ENCODE measurements at places on chromosomes 5 and 9. TPM values are rescaled to one million over a fixed set of nuclear protein-coding genes. Genes with fewer than 3 reads are reported as not detected.

CCDC192 gene
- not detected for total RNA-seq

CA9 gene
- 1.5 TPM for total RNA-seq

IFNE gene
- not detected for total RNA-seq

UBTD2 gene
- 8.3 TPM for total RNA-seq

PTPRD gene
- total RNA-seq, result 0.16 TPM

RGMB gene
- total RNA-seq, result 4.3 TPM

ASPN gene
- not detected for total RNA-seq

SAXO1 gene
- total RNA-seq, result not detected

LMAN2 gene
- 92.1 TPM for total RNA-seq

PCDHB12 gene
- total RNA-seq, result not detected

PCDHB5 gene
- not detected for total RNA-seq

SLC25A2 gene
- total RNA-seq, result 0.21 TPM

NUTM2G gene
- total RNA-seq, result not detected

KCNN2 gene
- total RNA-seq, result not detected

PCDHGA10 gene
- 0.06 TPM for total RNA-seq

IFNA21 gene
- total RNA-seq, result not detected

C5orf52 gene
- not detected for total RNA-seq

ZNG1F gene
- total RNA-seq, result 13.2 TPM

PCDHA9 gene
- total RNA-seq, result not detected

PROB1 gene
- 5.5 TPM for total RNA-seq

STK32A gene
- not detected for total RNA-seq

DPP7 gene
- total RNA-seq, result 289 TPM

ADGRV1 gene
- total RNA-seq, result 0.14 TPM

PCDHGA7 gene
- total RNA-seq, result not detected

CER1 gene
- total RNA-seq, result not detected

PCDHAC2 gene
- total RNA-seq, result not detected

ABO gene
- not detected for total RNA-seq

NR5A1 gene
- total RNA-seq, result not detected

ANKRD31 gene
- 0.99 TPM for total RNA-seq

DBH gene
- total RNA-seq, result not detected

ARL10 gene
- 12.1 TPM for total RNA-seq

WDR38 gene
- not detected for total RNA-seq

CNTNAP3B gene
- not detected for total RNA-seq

GPR151 gene
- not detected for total RNA-seq

FOXD4L4 gene
- not detected for total RNA-seq

CCNH gene
- 68.0 TPM for total RNA-seq

DDX4 gene
- not detected for total RNA-seq

NELFB gene
- total RNA-seq, result 54.4 TPM

KIF4B gene
- total RNA-seq, result not detected

INSL6 gene
- total RNA-seq, result not detected

KIAA0825 gene
- 1.0 TPM for total RNA-seq

AHRR gene
- total RNA-seq, result 24.0 TPM

TAF1L gene
- total RNA-seq, result 0.04 TPM

SYK gene
- total RNA-seq, result 0.48 TPM

ALDH1A1 gene
- not detected for total RNA-seq

PCDHB16 gene
- total RNA-seq, result not detected

Measured in activated naive CD8-positive, alpha-beta T cell treated with anti-CD3 and anti-CD28 coated beads for 36 hours (primary cell).